Left hindlimb (tissue), 1 donor: ENCODE measurements at places on chromosomes 4 and X.

DNA sequence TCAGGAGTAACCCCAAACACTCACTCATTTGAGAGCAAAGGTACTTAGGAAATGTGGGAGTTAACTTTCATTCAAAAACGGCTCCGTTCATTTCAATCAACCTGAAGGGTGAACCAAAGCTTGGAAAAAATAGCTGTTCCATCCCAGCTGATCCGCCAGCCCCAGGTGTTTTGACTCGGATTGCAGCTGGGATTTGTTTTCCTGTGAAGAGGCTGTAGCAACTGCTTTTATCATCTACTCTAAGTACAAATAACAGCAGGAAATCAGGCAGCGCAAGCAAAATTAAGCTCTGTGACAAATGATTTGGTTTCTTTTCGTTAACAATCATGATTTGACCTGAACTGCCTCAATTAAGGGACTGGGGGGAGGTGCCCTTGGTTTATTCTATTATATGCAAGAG is 154.7 kb downstream of the BEND2 start:
- DNase-seq, result no peak

- no peak for DNase-seq
Measured at GRCh38 chr4:23547096-23547495, 342.8 kb downstream of the PPARGC1A start.

DNA sequence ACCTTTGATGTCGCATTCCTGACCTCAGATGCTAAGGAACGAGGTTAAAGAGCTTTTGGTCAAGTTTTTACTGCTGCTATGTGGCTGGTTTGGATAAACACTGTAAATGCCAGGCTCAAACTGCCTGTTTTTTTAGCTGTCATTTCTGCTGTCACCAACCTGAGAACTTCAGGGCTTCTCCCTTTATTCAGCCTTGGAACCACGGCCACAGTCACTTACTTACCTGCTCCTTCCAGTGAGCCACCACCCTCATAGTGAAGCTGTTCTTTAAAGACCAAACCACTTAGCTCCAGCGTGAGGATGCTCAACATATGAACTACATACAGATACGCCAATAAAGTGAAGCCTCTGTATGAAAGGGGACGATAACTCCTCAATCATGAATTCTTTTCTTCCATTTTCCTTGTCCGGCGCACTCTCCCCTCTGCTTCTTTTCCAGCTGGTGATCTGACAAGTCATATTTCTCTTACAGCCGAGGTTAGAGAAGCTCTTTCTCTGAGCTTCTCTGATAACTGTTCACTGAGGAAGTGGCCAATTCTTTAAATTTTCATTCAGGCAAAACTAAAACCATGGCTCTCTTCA is 152.8 kb upstream of the ANK2 start:
- DNase-seq, result no peak

- no peak for DNase-seq
Measured at GRCh38 chrX:45187731-45188130, 12.9 kb downstream of the DIPK2B start.

DNA sequence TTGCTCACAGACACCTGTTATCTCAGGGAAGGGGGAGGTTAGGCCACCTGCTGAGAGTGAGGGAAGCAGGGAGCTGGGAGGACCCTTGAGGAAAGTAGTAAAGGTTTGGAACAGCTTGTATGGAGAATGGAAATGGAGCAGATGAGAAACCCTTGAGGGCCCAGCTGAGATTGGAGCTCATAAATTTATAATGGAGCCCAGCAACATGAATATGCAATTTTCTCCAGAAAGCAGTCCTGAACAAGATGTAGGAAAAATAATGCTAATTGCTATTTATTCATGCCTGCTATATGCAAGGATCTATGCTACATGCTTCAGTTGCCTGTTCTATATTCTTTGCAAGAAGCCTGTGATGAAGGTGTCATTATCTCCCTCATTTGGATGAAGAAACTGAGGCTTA is 67.5 kb upstream of the LEF1 start:
- DNase-seq, result no peak

DNA sequence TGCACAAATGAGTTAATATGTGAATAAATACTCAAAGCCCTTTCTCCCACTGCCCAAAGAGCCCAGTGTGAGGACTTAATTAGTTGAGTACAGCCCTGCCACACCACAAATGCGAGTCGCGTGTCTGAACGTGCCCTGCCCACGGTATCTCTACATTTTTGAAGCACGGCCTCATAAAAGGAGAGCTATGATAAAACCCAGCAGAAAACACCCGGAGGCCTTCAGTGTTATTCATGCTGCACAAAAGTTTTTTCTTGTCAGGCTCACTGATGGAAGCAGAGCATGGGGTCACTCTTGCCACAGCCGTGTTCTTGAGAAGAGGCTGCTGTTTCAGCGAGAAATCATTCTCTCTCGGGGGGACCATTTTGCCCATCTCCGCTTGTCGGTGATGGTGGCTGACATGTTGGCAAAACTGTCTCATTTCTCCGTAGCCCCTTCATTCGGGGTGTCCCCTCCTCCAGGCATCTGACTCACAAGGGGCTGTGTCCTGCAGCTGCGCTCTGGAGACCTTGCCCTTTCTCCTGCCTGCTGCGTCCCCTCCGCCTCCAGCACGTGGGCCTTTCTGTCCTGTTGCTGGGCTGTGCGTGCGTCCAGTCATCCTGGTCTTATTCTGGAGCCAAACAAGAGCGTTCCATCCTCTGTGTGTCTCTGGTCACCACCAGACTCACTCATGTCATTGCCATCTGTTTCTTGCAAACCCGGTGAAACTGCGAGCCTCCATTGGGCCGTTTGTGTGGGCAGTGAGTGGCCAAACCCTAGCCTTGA is 88.8 kb downstream of the SORCS2 start:
- DNase-seq, result no peak

GRCh38 chrX:119237562-119237942 is 1.5 kb downstream of the PGRMC1 start:
- no peak for DNase-seq

DNA sequence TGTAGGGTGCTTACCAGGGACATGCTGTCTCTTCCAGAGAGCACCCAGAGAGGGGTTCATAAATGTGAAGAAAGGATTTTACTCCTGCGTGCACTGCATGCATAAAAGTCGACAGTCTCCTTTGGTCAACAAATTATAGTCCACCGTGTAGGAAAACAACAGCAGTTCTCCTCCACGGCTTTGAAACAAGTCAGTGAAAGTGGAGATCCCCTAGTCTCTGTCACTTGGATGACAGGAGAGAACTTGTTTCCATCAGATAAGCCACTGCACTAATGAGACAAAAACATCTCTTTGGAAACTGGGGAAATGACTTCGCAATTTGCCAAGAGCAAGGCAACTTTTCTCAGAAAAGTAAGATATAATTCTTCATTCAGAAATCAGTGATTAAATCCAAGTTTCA is 9.7 kb downstream of the UNC5C start:
- DNase-seq, result no peak

- no peak for DNase-seq
Measured at GRCh38 chr4:7867701-7868435, 71.8 kb downstream of the AFAP1 start.

GRCh38 chr4:3854661-3855060 is 88.5 kb downstream of the ADRA2C start:
- DNase-seq, result no peak

GRCh38 chrX:39866229-39866628 is 231.5 kb downstream of the BCOR start:
- no peak for DNase-seq

GRCh38 chr4:139501927-139502899 is 48.3 kb downstream of the RAB33B start:
- no peak for DNase-seq

DNA sequence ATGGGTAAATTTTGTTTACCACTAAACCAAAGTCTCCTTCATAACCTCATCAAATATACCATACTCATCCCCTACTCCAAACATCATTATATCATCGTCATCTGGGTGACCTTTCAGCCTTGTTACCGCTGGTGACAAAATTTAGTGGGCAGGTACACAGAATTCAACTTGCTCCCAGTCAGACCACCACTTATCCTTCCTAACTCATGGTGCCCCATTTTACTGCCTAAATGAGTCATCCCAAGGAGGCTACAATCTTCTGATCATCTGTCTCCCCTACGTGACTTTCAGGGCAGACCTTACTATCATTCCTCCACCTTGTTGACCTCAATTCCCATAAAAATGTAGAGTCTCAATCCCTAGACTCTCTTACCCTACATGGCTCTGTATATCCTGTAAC is 49.6 kb downstream of the DCHS2 start:
- DNase-seq, result no peak

DNA sequence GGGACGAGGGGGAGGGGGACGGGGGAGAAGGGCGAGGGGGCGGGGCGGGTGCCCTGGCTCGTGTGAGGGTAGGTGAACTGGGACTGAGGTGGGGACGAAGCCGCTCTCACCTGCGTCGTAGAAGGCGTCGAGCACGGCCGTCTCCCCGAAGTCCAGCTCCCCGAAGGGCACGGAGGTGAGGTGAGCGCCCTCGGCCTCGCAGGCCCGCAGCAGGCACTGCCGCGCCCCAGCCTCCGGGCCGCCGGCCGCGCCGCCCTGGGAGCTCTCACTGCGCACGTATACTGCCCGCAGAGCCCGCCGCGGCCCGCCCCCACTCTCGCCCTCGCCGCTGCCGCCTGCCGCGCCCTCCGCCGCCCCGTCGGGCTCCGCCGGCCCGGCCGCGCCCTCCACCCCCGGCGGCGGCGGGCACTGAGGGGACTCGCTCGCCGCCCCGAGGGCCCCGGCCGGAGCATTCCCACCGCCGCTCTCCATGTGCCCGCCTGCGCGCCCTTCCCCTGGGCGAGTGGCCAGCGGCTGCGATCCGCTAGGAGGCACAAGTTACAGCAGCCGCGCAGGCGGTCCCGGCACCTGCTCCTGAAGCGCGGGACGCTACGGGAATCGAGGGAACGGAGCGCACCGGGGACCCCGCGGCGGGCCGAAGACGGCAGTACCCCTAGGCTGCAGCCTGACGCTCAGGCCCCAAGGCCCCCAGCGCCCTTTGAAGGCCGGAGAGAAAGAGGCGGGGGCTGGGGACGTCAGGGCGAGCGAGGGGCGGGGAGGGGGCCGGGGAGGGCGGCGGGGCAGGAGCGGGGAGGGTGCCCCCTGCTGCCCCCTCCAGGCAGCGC is at the start of gene MAP3K15:
Gene MAP3K15, minus strand, starts transcription at position 718 of the 824 bp plus-strand sequence. Its CDS starts 247 bp downstream, at position 471.
- peak; percentile 33 for DNase-seq

DNA sequence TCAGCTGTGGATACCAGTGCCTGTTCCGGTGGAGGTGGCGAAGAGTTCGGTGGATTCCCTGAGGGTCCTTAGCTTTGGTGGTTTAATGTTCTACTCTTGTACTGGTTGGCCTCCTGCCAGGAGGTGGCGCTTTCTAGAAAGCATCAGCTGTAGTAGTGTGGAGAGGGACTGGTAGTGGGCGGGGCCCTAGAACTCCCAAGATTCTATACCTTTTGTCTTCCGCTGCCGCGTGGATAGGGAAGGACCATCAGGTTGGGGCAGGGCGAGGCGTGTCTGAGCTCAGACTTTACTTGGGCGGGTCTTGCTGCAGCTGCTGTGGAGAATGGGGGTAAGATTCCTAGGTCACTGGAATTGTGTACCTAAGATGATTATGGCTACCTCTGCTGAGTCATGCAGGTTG is 390.3 kb downstream of the FAM47A start:
- DNase-seq, result no peak

- no peak for DNase-seq
Measured at GRCh38 chrX:65451663-65452062, 82.9 kb downstream of the LAS1L start.

GRCh38 chrX:132470831-132471230 is 18.0 kb downstream of the MBNL3 start:
- no peak for DNase-seq

DNA sequence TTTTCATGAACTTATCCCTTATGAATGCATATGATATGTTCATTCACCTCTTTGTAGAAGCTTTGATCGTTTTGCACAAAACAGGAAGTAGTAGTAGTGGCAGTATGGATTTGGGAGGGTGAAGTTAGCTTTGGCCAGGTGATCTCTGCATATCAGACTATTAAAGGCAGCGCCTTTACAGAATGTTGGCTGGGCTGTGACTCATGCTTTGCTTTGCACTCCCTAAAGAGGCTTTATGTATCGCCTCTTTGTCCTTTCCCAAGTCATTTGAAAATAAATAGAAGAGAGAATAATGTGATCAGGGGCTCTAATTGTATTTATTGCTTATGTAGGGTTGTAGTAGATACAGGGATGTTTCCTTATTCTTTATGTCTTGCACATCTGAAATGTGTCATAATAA is 50.4 kb downstream of the SHROOM3 start:
- DNase-seq, result no peak

DNA sequence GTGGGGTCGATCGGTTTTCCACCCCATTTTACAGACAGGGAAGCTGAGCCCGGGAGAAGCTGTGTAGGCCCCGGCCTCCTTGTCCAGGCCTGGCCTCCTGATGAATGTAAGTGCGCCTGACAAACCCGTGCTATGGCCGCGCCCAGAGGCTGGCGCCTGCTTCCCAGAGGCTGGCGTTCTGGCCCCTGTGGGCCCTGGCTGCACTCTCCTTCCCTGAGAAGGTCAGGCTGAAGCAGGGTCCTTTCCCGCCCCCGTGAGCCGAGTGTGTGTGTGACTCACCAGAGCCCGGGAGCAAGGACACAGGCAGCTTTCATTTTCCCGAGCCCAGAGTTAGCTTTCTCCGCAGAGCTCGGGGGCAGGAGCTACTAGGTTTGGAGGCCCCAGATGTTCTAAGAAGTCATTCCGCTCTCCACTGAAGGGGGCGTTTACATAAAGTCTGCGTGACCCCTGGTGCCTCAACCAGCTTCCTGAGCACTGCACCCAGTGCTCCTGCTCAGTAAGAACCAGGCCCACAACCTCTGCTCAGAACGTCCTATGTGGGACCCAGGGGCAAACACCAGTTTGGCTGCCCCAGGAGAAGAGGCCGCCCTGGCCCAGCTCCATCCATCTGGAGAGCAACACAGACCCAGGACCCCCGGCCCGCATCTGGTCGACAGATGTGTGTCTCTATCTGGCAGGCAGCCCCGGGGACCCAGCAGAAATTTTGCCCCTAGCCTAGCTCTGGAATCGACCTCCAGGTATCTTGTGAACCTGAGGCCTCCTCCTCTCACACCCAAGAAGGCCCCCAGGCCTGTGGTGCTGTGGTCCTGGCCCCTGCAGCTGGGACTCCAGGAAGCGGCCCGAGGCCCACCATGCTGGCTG is 13.6 kb downstream of the UVSSA start:
- no peak for DNase-seq

- DNase-seq, result peak; percentile 75
Measured at GRCh38 chr4:87007528-87008446, 73.0 kb downstream of the AFF1 start.

DNA sequence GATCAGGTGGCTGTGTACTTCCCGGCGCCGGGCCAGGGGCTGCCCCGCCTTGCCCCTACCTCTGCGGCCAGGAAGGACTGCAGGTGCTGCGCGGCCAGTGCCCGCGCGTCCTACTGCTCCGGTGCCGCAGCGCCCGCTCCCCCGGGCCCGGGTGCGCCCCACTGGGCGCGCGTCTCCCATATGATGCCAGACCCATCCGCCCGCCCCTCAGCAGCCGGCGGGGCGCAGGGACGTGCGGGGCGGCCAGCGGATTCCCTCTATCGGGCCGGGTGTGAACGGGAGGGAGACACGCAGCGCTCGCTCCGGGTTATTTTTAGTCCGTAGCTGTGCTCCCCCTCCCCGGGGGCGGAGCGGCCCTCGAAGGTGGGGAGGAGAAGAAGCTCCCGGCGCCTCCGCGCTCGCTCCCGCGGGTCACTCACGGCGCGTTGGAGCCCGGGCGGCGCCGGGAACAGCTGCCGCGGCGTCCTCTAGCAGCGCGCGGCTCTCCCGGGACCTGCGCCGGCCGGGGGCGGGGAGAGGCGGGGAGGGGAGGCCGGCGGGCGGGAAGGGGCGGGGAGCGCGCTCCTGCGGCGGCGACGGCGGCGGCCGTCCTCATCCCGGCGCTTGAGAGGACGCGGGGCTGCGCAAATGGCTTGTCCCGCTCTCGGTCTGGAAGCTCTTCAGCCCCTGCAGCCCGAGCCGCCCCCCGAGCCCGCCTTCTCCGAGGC is 103.6 kb downstream of the UCHL1 start:
- DNase-seq, result peak; percentile 83

GRCh38 chr4:115331241-115331640 is 217.8 kb upstream of the NDST4 start:
- DNase-seq, result no peak
